ENCODE measurements at places on chromosomes 12 and 14. TPM values are rescaled to one million over a fixed set of nuclear protein-coding genes. Genes with fewer than 3 reads are reported as not detected.

The REM2 gene
- 0.47 TPM for total RNA-seq

The PSMC1 gene
- 138 TPM for total RNA-seq

The CEBPE gene
- 2.5 TPM for total RNA-seq

The FAM181A gene
- total RNA-seq: not detected

- no peak for DNase-seq
- H3K27ac ChIP-seq: peak overlapping the region; percentile 46
- peaks cover 6% of the 10 kb centered on the region for H3K4me1 ChIP-seq
Measured at GRCh38 chr12:121839993-121840761, 18.5 kb downstream of the HPD start.

All from thymus (tissue), 14 donors.